Right cardiac atrium (tissue), 5 donors: ENCODE measurements at places on chromosomes 4 and X.

DNA sequence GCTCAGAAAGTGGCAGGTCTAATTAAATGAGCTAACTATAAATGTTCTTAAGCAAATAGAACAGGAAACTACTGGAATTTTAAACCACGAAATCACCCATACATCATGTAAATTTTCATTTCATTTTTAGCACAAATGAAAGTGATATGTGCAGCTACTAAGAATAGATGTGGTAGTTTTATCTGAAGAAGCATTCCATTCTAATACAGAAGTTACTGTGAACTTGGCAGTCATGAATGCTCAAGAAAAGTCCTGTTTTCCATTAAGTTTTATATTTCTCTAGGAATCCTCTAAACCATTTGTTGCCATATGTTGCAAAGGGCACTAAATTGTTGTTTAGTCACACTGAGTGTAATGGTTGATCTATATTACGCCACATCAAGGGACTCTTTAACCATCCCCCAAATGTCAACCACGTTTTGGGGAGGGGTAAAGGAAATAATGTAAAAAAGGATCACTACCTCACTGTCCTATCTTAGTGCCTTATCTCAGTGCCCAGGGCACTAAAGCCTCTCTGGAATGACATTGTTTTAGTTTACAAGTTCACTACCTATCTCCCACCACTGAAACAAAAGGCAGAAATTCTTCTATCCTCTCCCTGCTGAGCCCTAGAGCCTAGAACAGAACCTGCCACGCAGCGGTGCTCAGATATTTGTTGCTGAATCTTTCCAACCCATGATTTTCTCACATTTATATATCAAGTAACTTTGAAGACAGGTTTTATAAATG, 118.0 kb downstream of the SHISA3 start:
- DNase-seq = no peak

GRCh38 chr4:114435116-114435515, 163.5 kb upstream of the UGT8 start:
- DNase-seq = no peak

DNA sequence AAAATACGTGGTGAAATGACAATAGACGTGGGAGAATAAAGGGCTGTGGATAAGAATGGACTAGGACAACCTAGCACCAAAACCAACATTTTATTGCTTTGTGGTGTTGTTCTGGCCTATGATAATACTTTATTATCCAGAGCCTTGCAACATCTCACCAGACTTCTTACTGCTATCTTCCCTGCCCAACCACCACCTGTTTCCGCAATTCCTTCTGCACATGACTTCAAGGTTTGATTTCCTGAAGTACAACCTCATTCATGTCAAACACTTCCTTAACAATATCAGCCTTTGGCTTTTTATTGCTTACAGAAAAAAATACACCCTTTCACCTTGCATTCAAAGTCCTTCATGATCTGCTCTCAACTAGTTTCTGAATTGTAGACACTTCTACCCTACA, 84.8 kb downstream of the RTL3 start:
- no peak for DNase-seq

DNA sequence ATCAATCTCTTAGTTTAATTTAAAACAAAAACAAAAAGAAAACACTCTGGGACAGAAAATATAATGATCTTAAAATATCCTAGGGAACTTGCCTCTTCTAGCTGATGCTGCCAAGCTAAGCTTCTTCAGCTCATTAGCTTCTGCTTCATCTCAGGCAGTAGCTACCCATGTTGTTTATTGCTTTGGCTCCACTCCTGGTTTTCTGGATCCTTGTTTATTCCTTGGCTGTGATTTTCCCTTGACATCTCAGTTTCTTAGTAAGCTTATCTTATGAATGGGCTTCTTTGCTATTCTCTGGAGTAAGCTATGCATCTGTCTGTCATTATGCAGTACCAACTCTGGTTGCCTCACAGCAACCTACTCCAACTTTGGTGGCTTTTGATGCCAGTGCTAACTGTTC, 5.1 kb upstream of the MTHFD2L start:
- DNase-seq = no peak

DNA sequence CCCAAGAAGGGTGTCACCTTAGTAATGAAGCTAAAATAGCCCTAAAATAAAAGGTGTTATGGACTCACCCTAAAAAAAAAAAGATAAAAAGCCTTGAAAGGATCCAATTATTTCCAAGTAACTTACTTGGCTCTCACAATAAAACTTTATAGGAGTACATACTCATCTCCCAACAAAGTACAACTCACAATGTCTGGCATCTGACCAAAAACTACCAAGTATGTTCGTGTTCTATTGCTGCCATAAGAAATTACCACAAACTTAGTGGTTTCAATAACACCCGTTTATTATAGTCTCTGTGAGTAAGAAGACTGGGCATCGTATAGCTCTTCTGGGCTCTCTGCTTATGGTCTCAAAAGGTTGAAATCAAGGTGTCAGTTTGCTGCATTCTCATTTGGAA, 51.0 kb downstream of the BEX1 start:
- DNase-seq = no peak

GRCh38 chrX:52359614-52360232, 9.1 kb upstream of the XAGE2 start:
- peak; percentile 39 for DNase-seq

GRCh38 chrX:19535476-19535875, 20.2 kb upstream of the MAP3K15 start:
- DNase-seq = no peak

DNA sequence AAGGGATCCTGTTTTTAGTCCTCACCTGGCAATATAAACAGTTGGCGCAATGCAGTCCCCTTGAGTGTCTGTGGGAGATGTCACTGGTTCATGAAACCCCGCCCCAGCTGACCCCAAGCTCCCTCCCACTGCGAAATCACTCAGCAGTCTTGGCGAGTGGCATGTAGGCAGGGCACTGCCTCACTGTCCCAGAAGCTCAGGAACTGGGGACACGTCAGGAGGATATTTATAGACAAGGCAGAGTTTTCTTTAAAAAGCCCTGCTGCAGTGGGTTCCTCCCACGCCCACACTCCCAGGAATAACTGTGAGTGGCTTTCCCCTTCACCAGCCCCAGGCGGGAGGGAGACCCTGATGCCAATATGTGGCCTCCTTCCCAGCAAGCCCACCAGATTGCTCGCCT, 44.3 kb upstream of the PPP2R2C start:
- no peak for DNase-seq

GRCh38 chr4:108877821-108878220, 115.0 kb upstream of the ETNPPL start:
- no peak for DNase-seq

DNA sequence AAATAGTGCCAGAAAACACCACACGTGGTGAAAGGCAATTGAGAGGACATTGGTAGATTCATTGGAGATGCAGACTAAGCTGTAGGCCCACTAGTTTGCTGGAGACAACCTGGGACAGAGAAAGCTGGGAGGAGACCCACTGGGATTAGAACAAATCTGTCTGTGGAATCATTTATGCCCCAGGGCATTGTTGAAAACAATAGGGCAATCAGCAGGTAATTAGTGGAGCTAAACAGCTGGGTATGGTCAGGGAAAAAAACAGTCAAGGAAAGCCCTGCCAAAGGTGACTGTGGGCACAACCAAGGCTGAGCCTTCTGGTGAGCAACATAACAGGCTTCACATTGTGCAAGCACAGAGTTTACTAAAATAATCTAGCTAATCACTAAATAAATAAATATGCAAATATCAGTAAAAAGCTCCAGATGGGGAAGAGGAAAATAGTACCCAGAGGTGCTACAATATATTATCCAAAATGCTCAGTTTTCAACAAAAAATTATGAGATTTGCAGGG, 9.0 kb downstream of the TCEAL3 start:
- DNase-seq = no peak

GRCh38 chr4:133594390-133595207, 445.5 kb downstream of the PCDH10 start:
- no peak for DNase-seq

GRCh38 chr4:110742143-110742542, 119.3 kb upstream of the PITX2 start:
- no peak for DNase-seq

GRCh38 chrX:120769576-120770341, 105.9 kb downstream of the CT47B1 start:
- no peak for DNase-seq

- DNase-seq = peak; percentile 10
Observed at GRCh38 chr4:137572647-137573046, 40.4 kb upstream of the PCDH18 start.

DNA sequence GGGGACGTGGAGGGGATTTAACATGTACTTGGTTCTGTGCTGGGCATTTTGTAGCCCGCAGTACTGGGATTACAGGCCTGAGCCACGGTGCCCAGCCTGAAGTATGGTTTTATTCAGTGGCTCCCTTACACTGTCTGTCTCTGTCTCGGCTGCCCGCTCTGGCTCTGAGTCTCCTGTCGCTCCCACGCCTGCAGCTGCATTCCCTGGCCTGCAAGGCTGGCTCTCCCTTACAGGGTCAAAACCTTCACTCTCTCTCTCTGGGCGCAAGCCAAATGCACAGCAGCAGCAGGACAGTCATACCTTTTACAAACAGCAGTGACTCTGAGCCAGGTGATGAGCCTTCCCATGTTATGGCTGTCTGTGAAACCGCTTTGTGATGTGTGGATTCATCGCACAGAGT, 72.1 kb downstream of the HTRA3 start:
- DNase-seq = no peak

DNA sequence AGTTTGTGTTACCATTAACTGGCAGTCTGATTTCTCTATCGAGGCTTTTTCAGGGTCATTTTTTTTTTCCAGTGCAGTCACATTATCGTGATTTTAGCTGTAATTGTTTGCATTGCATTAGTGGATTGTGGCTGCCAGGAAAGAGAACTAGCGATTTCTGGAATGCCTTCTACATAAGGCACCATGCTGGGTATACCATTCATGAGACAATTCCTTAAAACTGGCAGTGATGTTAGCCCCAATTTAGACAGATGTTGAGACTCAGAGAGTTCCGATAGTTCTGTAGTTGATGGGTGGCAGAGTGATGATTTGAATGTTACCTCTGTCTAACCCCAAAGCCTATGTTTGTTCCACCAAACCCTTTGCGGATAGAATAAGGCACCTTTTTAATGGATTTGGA, 175.4 kb upstream of the TENM3 start:
- DNase-seq = no peak

DNA sequence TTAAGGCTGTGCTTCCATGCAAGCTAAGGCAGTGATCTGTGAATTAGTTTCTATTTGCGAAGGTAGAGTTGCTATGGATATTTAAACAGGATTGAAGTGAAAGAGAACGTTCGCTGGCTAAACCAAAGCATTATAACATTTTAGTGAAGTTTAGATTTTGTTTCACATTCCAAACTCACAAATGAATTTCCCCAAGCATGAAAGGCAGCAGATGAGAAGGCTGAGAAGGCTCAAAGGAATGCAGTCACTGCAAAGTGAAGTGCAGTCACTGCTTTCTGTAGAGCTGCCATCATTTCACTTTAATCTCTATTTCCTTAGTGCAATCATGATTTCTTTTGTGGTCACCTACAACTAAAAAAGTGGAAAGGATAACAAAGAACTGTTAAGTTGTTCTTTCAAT, 334.7 kb upstream of the NR3C2 start:
- no peak for DNase-seq

- DNase-seq = no peak
Observed at GRCh38 chrX:55451626-55451989, 319 bp upstream of the MAGEH1 start.

DNA sequence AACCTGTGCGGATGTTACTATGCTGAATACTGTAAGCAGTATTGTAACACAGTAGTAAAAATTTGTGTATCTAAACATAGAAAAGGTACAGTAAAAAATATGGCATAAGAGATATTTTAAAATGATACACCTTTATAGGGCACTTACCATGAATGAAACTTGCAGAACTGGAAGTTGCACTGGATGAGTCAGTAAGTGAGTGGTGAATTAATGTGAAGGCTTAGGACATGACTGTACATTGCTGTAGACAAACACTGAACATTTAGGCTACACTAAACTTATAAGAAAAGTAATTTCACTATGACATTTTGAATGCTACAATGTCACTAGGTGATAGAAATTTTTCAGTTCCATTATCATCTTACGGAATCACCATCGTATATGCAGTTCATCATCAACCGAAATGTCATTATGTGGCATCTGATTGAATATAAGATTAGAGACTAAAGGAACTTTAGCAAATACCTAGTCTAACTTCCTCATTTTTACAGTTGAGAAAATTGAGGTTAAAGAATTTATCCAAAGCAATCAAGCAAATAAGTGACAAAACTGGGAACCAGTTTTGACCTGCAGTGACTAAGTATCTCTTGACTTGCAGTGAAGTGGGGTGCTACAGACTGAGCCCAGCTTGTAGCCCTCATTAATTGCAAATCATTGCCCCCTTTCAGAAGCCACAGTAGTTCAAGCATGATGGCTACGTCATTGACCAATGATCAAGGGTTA, 55.3 kb downstream of the EGF start:
- no peak for DNase-seq

- DNase-seq = no peak
Observed at GRCh38 chrX:151081016-151081415, 95.4 kb upstream of the GPR50 start.

DNA sequence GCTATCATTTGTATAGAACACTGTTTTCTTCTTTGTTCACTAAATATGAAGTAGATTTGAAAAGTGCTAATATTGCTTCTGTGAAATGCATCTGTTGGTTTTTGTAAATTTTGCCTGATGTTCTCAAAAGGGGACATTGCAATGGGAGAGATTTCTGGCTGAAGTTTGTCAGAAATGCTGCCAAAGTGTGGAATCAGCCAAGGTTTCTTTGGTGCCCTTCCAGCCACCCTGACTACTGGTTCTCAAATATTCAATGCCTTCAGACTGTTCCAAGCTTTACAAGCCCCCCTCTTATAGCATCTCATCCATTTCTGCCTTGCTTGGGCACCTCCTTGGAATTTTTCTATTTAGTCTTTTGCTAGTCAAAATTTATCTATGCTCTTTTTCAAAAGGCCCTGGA, 60.6 kb upstream of the TMLHE start:
- no peak for DNase-seq

DNA sequence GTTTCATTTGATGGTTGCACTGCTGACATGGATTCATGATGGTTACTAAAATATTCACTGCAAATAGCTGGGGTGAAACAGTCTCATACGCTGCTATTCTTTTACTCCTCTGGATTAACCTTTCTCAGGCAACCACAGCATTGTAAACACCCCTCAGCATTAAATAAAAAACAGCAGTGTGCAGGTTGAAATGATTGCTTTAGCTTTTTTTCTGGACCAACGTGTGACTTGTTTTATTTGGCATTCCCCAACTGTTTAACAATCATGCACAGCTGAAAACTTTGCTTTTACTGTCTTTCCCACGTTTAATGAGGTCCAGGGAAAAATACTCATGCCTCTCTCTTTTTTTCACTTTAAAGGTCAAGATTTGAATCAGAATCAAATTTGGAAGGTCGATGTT, 490.8 kb downstream of the RAPGEF2 start:
- no peak for DNase-seq

DNA sequence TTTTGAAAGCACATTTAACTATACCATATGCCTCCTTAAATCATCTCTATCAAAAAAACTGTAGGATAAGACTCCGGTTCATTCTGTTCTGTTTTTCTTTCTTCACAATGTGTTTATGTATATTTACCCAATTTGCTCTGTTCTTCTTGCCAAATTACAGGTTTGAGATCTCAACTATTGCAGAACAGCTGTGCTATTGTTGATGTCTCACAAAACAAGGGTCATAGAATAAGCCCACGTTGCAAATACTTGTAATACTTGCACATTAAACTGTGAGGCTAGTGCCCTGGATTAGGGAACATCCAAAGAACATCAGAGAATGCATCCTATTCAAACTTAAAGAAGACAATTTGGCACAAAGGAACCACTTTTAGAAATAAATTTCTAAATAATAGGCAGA, 45.4 kb downstream of the ANTXR2 start:
- no peak for DNase-seq
